ENCODE measurements at places on chromosomes 1 and 21. TPM values are rescaled to one million over a fixed set of nuclear protein-coding genes. Genes with fewer than 3 reads are reported as not detected.

The NUF2 gene
- polyA plus RNA-seq = 22.5 TPM

GRCh38 chr1:64508629-64509028, 38.7 kb downstream of the CACHD1 start:
- no peak for DNase-seq

DNA sequence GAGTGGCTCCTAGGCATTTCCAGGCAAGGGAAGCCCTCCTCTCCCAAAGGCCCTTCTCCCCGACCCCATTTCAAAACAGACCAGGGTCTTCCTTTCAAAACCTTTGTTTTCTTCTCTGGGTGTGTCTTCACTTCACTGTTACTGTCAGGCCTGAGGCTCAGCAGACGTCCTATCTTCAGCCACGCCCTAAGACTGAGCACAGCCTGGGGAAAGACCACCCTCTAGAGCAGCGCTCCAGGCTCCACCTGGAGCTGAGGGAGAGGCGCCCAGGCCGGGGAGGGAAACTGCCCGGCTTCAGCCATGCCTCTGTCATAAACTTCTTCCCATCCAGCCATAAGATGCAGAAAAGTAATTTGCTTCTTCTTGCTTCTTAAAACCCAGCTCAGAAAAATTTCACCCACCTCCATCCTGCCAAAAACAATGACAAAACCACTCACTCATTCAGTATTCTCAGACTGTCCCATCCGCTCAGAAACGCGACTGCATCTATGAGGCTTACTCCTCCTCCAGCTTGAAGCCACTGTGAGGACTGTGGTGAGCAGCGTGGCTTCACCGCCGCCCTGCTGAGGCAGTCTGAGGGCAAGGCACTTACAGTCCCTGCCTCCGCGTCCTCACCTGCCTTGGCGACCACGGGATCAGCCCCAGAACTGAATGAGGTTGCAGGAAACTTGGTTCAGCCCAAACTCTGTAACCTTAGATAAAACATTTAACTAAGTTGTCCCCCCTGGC, 36.1 kb downstream of the VN1R5 start:
- DNase-seq = no peak

- no peak for DNase-seq
Measured at GRCh38 chr1:10724511-10724910, 71.9 kb downstream of the CASZ1 start.

Data from muscle of arm (tissue), 14 donors.